Fibroblast of mammary gland (primary cell): ENCODE measurements at places on chromosomes 7 and 10.

- DNase-seq: no peak
Observed at GRCh38 chr7:2376351-2377154, 21.9 kb downstream of the EIF3B start.

DNA sequence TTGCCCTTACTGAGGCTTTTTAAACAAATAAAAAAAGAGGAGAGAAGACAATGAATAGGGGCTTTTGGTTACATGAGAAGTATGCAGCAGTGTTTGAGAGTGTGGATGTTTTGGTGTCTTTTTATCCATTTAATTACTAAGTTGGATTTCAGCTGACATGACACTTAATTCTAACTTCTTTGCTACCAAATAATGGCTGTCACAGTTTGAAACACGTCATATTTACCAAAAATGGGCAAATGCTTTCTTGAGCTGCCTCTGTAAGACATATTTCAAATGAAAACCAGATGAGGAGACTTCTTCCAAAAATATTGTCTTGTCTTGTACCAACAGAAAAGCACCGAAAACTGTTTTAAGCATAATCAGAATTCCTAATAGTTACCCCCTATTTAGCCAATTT lies 4.0 kb downstream of the ABCB4 start:
- no peak for DNase-seq

GRCh38 chr10:87656431-87657072 lies 3.1 kb upstream of the PAPSS2 start:
- DNase-seq: peak; percentile 60

- DNase-seq: no peak
Observed at GRCh38 chr10:132186488-132187429, at the start of gene DPYSL4. TSS of gene DPYSL4 (plus strand) at chr10:132186948. CDS start at chr10:132187064, 116 bp downstream.

GRCh38 chr10:13628661-13629060 lies 41.9 kb downstream of the PRPF18 start:
- DNase-seq: no peak

GRCh38 chr7:49344556-49344955 lies 420.2 kb downstream of the CDC14C start:
- no peak for DNase-seq

DNA sequence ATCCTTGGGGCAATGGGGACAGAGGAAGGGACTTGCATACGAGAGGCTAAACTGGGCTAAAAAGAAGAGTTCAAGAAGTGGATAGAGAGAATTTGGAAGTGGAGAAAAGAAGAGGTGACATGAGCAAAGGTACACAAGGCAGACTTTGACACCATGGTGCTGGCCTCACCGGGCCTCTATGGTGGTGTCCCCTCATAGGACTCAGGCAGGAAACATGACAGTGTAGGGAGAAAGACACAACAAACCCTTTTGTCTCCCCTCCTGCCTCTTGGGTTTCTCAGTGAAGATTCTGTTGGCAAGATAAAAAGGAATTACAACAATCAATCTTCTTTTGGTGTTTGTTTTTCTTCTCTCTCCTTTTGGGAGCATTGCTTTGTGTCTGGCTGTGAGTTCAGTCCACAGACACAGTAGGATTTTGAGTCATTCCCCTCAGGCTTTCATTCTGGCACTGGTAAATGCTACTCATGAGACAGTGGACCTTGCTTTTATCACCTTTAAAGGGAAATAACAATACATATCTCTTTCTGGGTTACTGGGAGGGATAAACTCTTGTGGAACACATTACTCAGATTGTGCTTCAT lies 827.7 kb downstream of the TNS3 start:
- DNase-seq: peak; percentile 82

DNA sequence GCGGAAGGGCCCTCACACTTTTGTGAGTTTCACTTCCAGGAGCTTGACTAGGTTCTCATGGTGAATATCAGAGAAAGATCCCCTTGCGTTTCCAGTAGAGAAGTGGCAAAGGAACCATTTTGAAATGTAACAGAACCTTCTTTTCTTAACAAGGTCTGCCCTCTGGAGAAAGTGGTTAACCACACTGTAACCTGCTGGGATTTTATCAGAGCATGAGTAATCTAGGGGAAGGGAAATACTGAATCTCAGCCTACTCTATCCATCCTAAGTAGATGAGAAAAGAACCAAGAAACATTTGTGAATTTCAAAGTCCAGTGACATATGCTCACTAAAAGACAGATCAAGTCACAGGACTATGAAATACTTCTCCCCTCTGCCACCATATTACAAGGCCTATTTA lies 235.5 kb downstream of the ZEB1 start:
- DNase-seq: peak; percentile 84

GRCh38 chr7:22179442-22179879 lies 177.5 kb downstream of the RAPGEF5 start:
- no peak for DNase-seq

GRCh38 chr7:835485-836401 lies 3.5 kb downstream of the SUN1 start:
- DNase-seq: peak; percentile 16

- DNase-seq: peak; percentile 69
Observed at GRCh38 chr7:120060281-120060680, 212.7 kb upstream of the KCND2 start.

DNA sequence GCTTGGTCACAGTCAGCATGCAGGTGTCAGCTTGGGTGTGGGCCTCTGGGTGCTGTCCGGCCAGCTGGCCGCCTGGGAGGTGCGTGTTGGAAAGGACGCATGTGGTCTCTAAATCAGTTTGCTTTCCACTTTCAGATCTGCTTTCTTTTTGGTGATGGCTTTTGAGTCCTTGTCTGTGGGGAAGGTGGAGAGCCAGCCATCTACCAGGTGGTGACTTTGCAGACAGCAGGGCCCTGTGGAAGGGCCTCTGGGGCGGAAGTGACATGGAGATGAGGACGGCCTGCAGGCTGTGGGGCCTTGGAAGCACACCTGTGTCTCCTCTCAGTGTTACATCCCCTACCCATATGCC lies 59.4 kb downstream of the WDR37 start:
- no peak for DNase-seq

DNA sequence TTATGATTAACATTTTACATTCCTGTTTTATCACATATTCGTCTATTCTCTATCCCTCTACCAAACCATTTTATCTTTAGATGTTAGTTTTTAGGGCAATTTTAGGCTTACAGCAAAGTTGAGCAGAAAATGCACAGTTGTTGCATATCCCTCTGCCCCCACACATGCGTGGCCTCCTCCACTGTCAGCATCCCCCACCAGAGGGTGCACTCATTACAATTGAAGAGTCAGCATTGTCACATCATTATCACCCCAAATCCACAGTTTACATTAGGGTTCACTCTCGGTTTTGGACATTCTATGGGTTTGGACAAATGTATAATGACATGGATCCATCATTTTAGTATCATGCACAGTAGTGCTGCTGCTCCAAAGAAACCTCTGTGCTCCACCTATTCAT lies 86.4 kb downstream of the WDR37 start:
- DNase-seq: no peak

- DNase-seq: no peak
Observed at GRCh38 chr10:5530846-5531557, 6.2 kb downstream of the CALML3 start.

DNA sequence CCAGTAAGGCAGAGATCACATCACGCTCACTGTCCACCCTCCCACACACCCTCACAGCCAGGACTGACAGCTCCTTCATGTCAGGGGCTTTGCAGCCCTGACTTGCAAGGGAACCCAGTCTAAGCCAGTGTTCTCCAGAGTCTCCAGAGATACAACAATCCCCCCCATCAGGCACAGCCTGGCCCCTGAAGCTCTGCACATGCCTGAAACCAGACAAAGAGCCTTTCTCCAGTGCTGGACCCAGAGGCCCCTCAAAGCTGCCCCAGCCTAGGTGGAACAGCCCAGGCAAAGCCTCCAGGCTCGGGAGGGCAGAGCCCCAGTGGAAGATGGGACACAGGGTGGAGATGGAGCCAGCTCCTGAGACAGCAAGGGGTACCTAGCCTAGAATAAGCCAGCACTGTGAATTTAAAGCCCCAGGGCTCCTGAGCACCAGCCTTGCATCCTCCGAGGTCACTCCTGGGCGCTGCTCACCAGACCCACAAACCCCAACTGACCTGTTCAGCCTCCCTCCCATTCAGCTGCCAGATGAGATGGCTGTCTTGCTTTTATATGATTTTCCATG lies 50.2 kb downstream of the GRID1 start:
- no peak for DNase-seq

- DNase-seq: peak; percentile 62
Observed at GRCh38 chr7:74627661-74628411, 29.7 kb upstream of the GTF2I start.

- DNase-seq: peak; percentile 81
Observed at GRCh38 chr10:90958781-90959180, 37.9 kb upstream of the ANKRD1 start.

GRCh38 chr7:128954830-128955802 lies 17.4 kb downstream of the IRF5 start:
- peak; percentile 78 for DNase-seq

- DNase-seq: peak; percentile 95
Observed at GRCh38 chr10:24929056-24929544, 23.3 kb downstream of the PRTFDC1 start.

DNA sequence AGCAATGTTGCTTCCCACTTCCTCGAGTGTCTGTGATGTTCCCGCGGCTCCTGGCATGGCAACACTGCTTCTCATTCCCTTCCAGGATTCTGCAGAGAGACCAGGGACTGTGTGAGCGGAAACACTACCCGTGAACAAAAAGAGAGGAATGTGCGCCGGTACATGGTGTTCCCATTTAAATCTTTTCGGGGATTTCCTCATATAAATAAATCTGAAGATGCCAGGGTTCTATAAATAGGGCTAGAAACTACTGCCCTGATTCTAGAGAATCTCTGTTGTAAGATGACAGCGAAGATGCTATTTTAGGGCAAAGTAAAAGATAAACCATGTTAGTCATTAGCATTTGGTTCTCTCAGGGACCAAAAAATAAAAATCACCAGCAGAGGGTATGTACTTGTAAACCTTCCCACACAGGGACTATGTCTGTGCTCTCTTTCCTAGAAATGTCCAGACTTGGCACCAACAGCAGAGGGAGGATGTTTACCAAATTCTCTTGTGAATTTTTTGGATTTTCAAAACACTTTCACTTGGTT lies 92.2 kb upstream of the DDC start:
- peak; percentile 95 for DNase-seq

DNA sequence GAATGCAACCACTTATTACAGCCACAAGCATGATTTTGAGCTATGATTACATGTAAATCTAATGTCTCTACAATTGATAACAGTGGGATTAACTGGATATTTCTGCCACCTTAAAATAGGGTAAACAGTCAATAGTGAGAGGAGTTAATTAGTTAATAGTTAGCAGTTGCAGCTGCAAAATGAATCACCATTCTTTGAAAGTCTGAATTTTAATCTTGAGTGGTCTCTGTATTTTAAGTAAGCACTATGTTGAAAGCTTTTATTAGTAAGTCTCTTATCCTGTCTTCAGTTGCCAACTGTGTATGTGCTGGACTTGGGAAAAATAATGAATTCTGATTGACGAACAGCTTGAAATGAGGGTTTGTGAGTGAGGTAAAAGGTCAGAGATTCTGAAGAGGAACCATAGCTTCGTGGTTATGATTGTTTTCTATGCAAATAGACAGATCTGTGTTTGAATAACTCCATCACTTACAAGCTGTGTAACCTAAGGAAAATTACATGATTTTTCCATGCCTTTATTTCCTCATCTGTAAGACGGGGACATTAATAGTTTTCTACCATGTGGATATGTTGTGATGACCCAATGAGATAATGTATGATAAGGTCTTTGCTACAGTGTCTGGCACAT lies 75.2 kb downstream of the RNLS start:
- no peak for DNase-seq

- DNase-seq: no peak
Observed at GRCh38 chr10:6069081-6069931, 7.1 kb upstream of the IL2RA start.

GRCh38 chr10:482051-482501 lies 207.4 kb downstream of the DIP2C start:
- no peak for DNase-seq

- no peak for DNase-seq
Observed at GRCh38 chr7:86823769-86824168, 180.1 kb downstream of the GRM3 start.

DNA sequence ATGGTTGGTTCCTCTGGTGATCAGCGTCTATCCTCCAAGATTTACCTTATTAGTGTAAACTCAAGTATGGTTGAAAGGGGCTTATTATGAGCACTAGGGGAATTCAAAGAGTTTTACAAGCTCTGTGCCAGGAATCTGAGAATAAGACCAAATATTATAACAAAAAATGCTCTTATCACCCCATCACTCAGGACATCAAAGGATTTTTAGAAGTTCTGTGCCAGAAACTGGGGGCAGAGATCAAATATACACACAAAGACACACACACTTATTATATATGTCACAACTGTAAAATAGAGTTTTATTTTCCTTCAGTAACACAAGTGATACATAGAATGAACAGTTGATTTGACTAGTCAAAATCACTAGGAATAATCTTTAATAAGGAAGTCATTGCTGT lies 89.3 kb downstream of the MLLT10 start:
- no peak for DNase-seq

- DNase-seq: peak; percentile 25
Observed at GRCh38 chr10:30057421-30057841, 2.0 kb downstream of the JCAD start.

DNA sequence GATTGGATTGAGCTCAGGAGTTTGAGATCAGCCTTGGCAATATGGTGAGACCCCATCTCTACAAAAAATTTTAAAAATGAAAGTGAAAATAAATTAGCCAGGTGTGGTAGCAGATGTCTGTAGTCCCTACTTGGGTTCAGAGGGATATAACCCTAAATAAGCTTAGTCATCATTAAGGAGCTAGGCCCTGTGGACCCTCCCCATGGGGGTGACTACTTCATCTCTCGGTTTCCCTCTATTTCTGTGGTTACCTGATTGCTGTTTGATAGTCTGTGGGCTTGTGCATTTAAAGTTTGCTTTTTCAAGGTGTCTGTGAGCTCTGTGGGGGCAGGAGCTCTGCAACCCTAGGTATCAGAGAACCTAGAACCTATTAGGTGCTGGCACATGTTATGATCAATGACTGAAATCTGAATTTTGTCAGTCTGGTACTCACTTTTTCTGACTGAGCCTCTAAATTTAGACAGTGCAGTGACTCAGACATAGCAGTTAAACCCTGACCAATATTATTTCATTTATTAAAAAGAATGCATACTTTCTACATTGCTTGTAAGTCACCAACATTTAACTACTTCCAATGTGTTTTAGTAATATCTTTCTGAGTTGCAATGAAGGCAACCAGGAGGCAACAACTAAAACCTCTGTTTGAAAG lies 8.1 kb upstream of the CUZD1 start:
- peak; percentile 59 for DNase-seq

GRCh38 chr7:595621-596010 lies 76.0 kb upstream of the PDGFA start:
- DNase-seq: no peak

- DNase-seq: peak; percentile 79
Observed at GRCh38 chr10:113026679-113027078, 76.6 kb downstream of the TCF7L2 start.
